Caco-2 (cell line): ENCODE measurements at places on chromosomes 7 and 10. TPM values are rescaled to one million over a fixed set of nuclear protein-coding genes. Genes with fewer than 3 reads are reported as not detected.

- no peak overlapping the region for H3K4me3 ChIP-seq
- H3K4me1 ChIP-seq: no peaks in the 10 kb centered on the region
- peak; percentile 74 for DNase-seq
Observed at GRCh38 chr10:123614888-123615287, 51.3 kb upstream of the GPR26 start.

DNA sequence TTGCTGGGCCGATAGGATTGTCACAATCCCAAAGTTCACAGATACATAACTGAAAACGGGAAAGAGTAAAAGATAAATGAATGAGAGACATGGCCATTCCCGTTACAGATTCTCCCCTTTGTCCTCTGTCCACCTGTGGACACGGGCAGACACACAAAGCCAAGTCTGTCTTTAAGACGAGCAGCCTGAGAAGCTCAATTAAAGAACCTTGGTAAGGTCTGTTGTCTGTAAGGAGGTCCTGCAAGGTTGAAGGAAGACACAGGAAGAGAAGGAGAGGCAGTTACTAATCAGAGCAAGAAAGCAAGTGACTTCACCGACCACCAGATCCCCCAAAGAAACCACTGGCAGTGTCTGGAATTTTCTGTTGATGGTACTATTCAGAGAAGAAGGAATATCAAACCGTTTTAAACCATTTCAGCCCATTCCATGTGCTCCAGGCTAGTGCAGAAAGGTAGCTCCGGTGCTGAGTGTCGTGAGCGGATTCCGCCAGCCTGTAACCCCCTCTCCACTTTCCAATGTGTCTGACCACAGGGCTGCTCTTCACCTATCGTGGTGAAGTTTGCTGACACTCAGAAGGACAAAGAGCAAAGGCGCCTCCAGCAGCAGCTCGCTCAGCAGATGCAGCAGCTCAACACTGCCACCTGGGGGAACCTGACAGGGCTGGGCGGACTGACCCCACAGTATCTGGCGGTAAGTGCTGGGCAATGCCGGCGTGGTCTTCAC, 252.6 kb downstream of the CELF2 start:
- H3K4me1 ChIP-seq: peaks cover 9% of the 10 kb centered on the region
- no peaks in the 10 kb centered on the region for H3K36me3 ChIP-seq
- H3K27ac ChIP-seq: no peak overlapping the region

GRCh38 chr10:117165538-117166417, 27.7 kb upstream of the VAX1 start:
- H3K4me3 ChIP-seq: peak overlapping the region; percentile 29
- H3K4me1 ChIP-seq: peaks cover 18% of the 10 kb centered on the region
- H3K27me3 ChIP-seq: peaks cover 6% of the 10 kb centered on the region
- no peak overlapping the region for H3K27ac ChIP-seq
- no peaks in the 10 kb centered on the region for H3K36me3 ChIP-seq

- peaks cover 3% of the 10 kb centered on the region; the same call in 1 of the 2 replicates for H3K4me1 ChIP-seq
- no peak overlapping the region for H3K4me3 ChIP-seq
- no peak for DNase-seq
- H3K27ac ChIP-seq: no peak overlapping the region
- H3K27me3 ChIP-seq: no peaks in the 10 kb centered on the region
Observed at GRCh38 chr10:12835709-12836108, 165.8 kb downstream of the CCDC3 start.

DNA sequence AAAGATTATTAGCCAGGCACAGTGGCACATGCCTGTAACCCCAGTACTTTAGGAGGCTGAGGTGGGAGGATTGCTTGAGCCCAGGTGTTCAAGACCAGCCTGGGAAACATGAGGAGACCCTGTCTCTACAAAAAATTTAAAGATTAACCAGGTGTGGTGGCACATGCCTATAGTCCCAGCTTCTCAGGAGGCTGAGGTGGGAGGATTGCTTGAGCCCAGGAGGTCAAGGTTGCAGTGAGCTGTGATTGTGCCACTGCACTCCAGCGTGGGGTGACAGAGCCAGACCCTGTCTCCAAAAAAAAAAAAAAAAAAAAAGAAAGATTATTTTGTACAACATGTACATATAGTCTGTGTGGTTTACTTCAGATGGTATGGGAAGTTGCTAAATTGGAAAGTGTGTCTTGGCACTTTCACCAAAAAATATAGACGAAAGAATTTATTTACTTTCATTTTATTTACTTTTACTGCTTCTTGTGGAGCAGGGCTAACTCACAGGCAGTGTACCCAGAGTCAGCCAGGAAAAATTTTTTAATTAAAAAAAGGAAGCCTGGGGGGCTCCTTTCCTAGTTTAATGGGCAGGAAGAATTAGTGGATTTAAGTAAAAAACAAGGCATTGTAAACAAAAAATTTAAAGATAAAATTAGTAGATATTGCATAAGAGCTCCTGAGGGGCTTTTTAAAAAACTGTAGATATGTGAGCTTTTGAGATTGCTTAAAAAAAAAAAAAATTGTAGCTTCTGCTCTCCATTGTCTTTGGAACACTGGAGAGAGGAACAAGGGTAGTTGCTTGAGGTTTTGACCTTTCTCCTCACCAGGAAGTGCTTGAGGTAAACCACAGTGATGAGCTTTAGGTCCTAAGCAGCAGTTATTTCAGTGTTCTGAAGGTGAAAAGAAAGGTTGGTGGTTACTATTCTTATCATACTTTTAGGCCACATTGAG, 44.6 kb upstream of the VDAC2 start:
- H3K36me3 ChIP-seq: no peaks in the 10 kb centered on the region; the same call in 1 of the 2 replicates
- no peaks in the 10 kb centered on the region for H3K27me3 ChIP-seq
- no peak overlapping the region for H3K4me3 ChIP-seq
- H3K4me1 ChIP-seq: peaks cover 17% of the 10 kb centered on the region
- H3K27ac ChIP-seq: no peak overlapping the region

- H3K4me3 ChIP-seq: no peak overlapping the region
- no peak overlapping the region for H3K27ac ChIP-seq
- DNase-seq: no peak
- H3K27me3 ChIP-seq: no peaks in the 10 kb centered on the region
Observed at GRCh38 chr10:102511583-102512274, 8.0 kb downstream of the SUFU start.

The RAB19 gene
- 3.8 and 4.1 TPM in 2 replicates for total RNA-seq

DNA sequence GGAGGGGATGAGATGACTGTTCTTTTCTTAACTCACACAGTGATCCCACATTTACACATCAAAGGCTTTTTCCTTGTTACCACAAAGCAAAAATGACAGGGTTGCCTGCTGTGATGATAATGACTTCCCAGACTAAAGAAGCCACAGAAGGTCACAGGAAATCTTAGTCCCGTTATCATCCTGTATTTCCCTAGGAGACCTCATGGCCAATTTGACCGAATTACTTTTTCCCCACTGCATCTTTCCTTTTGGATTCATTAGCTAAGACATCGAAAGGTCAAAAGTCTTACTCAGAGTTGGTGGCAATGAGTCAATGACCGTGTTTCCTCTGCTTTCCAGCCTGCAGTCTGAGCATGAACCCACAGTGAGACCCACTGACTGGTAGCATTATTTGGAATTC, 130.1 kb upstream of the INHBA start:
- no peak for DNase-seq
- H3K4me1 ChIP-seq: peaks cover 6% of the 10 kb centered on the region
- no peaks in the 10 kb centered on the region for H3K36me3 ChIP-seq
- H3K27me3 ChIP-seq: no peaks in the 10 kb centered on the region
- H3K4me3 ChIP-seq: no peak overlapping the region

DNA sequence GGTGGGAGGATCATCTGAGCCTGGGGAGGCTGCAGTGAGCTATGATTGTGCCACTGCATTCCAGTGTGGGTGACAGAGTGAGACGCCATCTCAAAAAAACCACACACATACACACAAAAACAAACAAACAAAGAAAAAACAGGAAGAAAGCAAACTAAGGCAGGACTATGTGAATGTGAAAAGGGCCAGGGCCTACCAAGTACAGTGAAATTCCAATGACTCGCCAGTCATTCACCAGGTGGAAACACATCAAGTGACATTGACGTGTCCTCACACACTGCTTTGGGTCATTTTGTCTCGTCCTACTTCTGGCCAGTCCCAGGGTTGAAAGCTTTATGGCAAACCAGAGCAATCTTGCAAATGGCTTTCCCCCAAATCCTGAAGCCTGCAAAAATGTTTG, 79.9 kb downstream of the HIP1 start:
- no peaks in the 10 kb centered on the region for H3K36me3 ChIP-seq
- H3K27me3 ChIP-seq: no peaks in the 10 kb centered on the region
- DNase-seq: no peak
- no peaks in the 10 kb centered on the region for H3K4me1 ChIP-seq
- no peak overlapping the region for H3K27ac ChIP-seq

DNA sequence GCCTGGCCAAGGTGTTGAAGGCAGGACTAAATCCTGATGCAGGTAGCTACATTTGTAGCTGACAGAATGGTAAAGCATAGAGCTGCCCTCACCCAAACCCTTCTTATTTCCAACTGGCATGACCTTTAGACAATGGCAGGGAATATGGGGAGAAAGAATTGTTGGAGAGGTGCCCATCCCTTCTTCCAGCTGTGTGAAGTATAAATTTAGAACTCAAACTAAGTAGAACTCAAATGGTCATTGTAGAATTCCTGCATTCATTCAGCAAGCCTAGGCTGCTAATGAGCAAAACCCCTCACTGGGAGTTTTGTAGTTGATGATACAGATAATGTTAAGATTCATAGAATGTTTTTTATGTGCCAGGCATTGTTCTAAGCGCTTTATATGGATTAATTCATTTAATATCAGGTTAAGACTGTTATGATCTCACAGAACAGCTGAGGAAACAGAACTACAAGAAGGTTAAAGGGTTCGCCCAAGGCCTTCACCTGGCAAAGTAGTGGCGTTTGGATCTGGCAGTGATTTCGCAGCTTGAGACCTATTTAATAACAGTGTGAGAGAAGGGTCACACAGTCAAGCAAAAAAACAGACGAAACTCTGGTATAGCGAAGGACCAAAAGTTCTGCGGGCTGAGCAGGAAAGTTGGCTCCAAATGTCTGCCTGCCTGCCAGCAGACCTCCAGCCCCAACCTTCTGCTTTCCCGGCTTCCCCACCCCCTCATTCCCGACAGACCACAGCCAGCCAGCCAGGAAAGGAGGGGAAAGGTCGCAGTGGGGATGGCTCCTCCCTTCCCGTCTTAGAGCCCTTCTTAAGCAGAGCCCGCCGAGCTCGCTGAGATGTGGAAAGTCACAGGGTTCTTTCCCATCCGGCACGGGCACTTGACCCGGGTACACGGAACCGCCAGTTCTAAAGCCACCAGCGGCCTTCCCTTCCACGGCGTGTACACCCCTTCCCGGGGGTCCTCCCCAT, 1.6 kb upstream of the HILPDA start:
- DNase-seq: peak; percentile 51
- no peak overlapping the region for H3K4me3 ChIP-seq
- no peak overlapping the region for H3K27ac ChIP-seq
- peaks cover 5% of the 10 kb centered on the region for H3K36me3 ChIP-seq

DNA sequence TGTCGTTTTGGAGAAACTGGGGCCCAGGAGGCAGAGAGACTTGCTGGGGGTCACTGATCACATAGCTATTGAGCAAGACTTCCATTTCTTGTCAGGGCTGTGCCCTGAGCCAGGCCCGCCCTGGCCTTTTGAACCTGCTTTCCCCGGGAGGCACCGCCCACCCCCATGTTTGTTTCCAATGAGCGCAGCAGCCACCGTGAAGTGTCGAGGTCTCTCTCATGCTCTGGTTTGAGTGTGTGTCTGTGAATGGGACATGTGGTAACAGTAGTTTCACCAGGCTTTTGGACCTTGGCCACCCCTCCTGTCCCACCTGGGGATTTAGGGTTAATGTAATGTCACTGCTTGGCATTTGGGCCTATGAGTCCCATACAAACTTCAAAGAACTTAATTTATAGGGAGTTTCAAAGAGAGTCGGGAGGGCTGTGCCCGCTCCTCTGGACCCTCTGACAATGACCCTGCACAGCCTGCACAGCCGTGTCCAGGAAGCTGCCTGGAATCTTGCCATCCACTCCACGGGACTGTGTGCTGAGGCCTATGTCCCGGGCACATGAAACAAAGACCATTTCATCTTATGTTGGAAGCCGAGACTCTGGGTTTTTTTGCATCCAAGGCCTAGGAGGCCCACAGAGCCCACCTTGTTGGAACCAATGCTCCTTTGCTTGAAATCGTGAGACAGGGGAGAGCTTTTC, 6.3 kb downstream of the PRF1 start:
- no peak overlapping the region for H3K4me3 ChIP-seq
- peak; percentile 67 for DNase-seq
- no peaks in the 10 kb centered on the region for H3K27me3 ChIP-seq
- no peak overlapping the region for H3K27ac ChIP-seq
- no peaks in the 10 kb centered on the region for H3K36me3 ChIP-seq

GRCh38 chr10:73591935-73592699, 975 bp upstream of the USP54 start:
- H3K4me1 ChIP-seq: peaks cover 35% of the 10 kb centered on the region
- H3K36me3 ChIP-seq: no peaks in the 10 kb centered on the region
- no peaks in the 10 kb centered on the region for H3K27me3 ChIP-seq
- H3K27ac ChIP-seq: peak overlapping the region; percentile 96
- peak overlapping the region; percentile 9; the same call in 1 of the 2 replicates for H3K4me3 ChIP-seq

The LRIT1 gene
- total RNA-seq: not detected in 2 replicates

DNA sequence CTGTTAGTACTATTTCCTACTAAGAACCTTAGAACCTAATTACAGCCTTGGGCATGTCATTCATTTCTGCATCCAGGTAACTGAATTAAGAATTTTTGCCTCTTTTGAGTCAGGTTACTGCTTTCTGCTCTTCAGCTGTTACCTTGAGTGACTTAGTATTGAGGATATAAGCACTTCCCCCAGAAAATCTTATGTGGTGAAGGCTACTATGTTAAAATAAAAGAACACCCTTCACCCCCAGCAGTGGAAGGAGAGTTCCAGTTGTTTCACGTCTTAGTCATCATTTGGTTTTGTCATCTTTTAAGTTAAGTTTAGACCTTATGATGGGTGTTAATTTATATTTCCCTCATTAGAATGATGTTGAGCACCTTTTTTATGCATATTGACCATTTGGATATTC, 82.8 kb downstream of the GLCCI1 start:
- no peaks in the 10 kb centered on the region for H3K36me3 ChIP-seq
- H3K27ac ChIP-seq: no peak overlapping the region
- no peaks in the 10 kb centered on the region for H3K27me3 ChIP-seq
- no peaks in the 10 kb centered on the region for H3K4me1 ChIP-seq

- H3K36me3 ChIP-seq: no peaks in the 10 kb centered on the region; the same call in 1 of the 2 replicates
- H3K4me1 ChIP-seq: peaks cover 11% of the 10 kb centered on the region; the same call in 1 of the 2 replicates
- peak; percentile 77 for DNase-seq
Observed at GRCh38 chr7:100563809-100564400, 9.8 kb downstream of the SAP25 start.

DNA sequence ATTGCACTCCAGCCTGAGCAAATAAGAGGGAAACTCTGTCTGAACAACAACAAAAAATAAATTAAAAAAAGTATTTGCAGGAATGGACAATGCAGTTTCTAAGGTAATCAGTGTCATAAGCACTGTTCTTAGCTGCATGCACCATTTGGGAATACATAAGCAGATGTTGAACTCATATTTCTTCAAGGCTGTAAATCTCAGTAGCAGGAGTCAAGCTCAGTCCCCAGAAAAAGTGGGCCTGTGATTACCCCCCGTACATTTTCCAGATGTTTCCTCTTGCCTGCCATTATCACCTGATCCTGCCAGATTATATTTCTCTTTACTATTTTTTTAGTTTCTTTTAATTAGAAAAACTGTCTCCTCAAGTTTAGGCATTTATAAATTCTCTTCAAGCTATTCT, 667.6 kb upstream of the ANKRD30A start:
- H3K36me3 ChIP-seq: no peaks in the 10 kb centered on the region
- H3K4me1 ChIP-seq: no peaks in the 10 kb centered on the region
- H3K27me3 ChIP-seq: no peaks in the 10 kb centered on the region
- H3K27ac ChIP-seq: no peak overlapping the region
- no peak overlapping the region for H3K4me3 ChIP-seq

GRCh38 chr10:118332948-118333710, 9.0 kb downstream of the FAM204A start:
- no peak overlapping the region for H3K4me3 ChIP-seq
- H3K4me1 ChIP-seq: no peaks in the 10 kb centered on the region
- H3K27me3 ChIP-seq: no peaks in the 10 kb centered on the region
- no peak for DNase-seq
- no peak overlapping the region for H3K27ac ChIP-seq

The SLC29A4 gene
- 34.6 and 38.4 TPM in 2 replicates for total RNA-seq
